Stimulated activated CD4-positive, alpha-beta T cell treated with anti-CD3 and anti-CD28 coated beads, TNF-alpha, amount 100 ng/mL, for 1 hour (primary cell): ENCODE measurements at places on chromosomes 13 and 19.

DNA sequence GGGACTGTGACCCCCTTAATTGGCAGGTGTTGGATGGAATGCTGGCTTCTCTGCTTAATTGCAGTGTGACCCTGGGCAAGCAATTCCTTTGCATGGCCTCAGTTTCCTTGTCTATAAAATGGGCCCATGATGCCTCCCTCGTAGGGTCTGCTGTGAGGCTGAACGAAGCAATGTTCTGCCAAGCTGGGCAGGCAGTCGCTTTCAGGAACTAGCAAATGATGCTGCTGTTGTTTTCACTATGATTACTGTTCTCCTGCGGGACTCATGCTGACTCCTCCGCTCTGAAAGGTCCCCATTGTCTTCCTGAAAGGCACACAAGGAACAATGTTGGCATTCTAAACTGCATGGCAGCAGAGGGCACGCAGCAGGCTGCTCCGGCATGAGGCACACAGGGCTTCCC, 6.8 kb downstream of the BICRA start:
- no peak for DNase-seq

DNA sequence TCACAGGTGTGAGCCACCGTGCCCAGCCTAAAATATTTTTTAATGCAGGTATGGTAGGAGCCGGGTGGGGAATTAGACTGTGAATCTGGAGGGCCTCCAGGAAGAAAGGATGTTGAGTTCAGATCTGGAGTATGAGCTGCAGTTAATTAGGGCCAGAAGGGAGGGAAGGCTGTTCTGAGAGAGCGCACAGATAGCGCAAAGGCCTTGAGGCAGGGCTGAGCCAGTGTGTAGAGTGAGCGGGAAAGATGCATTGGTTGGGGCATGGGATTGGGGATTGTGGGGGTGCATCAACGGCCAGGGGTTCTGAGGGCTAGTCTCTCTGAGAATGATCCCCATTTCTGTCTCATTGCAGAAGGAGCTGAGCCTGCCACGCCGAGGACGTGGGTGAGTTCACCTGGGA, 9.7 kb downstream of the MAST3 start:
- DNase-seq = no peak

GRCh38 chr19:3368441-3368795, 2.0 kb downstream of the NFIC start:
- DNase-seq = no peak

DNA sequence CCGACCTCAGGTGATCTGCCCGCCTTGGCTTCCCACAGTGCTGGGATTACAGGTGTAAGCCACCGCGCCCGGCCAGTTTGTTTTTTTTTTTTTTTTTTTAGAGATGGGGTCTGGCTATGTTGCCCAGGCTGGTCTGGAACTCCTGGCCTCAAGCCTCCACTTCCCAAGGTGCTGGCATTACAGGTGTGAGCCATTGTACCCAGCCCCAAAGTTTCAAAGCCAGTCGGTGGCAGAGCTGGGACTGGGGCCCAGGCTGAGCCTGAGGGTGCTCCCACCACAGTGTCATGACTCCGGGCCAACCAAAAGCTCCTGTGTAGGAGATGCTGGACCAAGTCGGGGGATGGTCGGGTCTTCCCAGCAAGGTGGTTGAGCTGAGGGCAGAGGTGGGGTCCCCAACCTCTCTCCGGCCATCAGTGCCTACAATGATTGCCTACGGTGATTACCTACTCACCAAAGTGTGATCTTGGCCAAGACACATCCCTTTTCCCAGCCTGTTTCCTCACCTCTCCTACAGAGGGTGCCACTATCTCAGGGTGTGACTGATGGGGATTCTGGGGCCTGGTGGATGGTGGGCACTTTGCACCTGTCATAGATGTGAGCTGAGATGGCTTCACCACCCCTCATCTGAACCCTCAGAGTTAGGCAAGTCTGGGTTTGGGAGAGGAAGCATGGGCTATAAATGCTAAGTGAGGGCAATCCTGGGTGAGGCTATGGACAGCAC, 5.9 kb upstream of the SAMD1 start:
- DNase-seq = no peak

GRCh38 chr13:107459430-107459829, 755.9 kb downstream of the LIG4 start:
- DNase-seq = no peak

DNA sequence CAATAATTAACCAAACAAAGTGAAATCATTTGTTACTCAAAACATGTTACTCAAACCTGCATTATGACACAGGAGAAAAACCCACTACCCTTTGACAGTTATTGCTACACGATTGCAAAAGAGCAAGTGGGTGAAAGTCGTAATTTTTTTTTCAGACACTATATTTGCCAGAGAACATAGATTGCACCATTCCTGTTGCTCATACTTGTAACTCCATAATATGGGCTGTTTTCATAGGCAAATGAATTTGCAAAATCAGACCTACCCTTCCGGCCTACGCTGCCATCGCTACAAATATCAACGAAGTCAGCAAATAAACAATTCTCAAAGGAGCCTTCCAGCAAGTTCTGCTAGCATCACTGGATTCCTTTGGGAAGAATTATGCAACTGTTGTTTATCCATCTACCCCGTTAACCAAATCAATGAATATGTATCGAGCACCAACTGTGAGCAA, 396.5 kb downstream of the IRS2 start:
- no peak for DNase-seq

DNA sequence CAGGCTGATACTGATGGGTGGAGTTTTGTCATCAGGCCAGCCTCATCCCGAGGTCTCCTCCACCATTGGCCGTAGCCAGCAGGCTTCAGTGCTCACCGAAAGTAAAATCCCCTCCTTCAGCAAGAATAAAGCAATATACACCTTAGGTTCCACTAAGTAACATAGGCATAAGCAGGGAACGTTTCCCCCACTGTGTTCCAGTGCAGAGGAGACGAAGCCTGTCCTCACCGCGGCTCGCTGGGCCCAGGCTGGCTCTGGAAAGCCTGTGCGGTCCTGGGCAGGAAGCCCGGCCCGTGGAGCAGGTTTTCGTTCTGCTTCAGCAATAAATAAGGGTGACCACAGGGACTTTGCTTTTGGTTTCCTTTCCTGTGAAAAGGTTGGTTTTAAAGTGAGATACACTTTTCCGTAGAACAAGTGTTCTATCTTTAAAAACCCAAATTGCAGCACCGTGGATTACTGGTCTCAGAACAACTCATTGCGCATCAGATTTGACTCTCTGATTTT, 16.3 kb upstream of the TEX29 start:
- no peak for DNase-seq

DNA sequence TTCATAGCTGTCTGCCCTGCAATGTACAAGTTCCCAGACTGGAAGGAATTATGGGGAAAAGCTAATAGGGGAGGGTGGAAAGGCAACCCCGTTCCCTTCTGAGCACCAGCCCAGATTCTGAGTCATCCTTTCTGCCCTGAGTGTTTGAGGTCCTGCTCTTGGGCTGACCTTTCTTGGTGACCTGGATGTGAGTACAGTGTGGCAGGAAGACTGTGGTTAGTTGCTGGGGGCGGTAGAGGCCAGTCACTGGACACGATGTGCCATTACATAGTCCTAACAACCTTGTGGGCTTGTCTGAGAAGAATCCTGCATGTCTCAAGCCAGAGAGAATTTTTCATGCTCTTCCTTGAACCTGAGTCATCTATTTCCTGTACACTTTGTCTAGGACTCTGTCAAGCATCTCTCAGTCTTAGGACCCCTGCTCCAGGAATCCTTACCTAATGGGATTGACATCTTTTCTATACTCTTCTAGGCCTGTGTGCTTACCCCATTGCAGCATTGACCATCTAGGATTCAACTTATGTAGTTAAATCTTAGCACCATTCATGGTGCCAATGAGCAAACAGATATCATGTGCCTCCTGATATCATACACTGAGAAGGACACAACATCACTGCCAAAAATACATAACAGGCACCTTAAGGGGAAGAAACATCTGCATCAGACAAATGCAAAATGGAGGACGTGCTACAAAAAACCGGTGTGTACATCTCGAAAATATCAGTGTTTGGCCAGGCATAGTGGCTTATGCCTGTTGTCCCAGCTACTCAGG, 8.1 kb upstream of the ANGPTL4 start:
- no peak for DNase-seq

GRCh38 chr13:98858191-98858590, 105.7 kb upstream of the SLC15A1 start:
- DNase-seq = no peak

GRCh38 chr13:94966422-94966955, 254.1 kb upstream of the SOX21 start:
- no peak for DNase-seq

GRCh38 chr19:44002212-44002565, 568 bp upstream of the ZNF230 start:
- no peak for DNase-seq

- no peak for DNase-seq
Observed at GRCh38 chr13:21583478-21583877, 20.5 kb downstream of the MICU2 start.

GRCh38 chr19:49767967-49768581, 1.3 kb downstream of the AP2A1 start:
- DNase-seq = no peak

- no peak for DNase-seq
Observed at GRCh38 chr19:40802300-40803169, 3.5 kb downstream of the EGLN2 start.
